Natural killer cell (primary cell): ENCODE measurements at places on chromosomes 7 and 10.
A peak's percentile ranks its signal among the peaks of the same experiment; 100 is the strongest.

- no peak for DNase-seq
Measured at GRCh38 chr10:42952349-42952748, 124.5 kb upstream of the RET start.

DNA sequence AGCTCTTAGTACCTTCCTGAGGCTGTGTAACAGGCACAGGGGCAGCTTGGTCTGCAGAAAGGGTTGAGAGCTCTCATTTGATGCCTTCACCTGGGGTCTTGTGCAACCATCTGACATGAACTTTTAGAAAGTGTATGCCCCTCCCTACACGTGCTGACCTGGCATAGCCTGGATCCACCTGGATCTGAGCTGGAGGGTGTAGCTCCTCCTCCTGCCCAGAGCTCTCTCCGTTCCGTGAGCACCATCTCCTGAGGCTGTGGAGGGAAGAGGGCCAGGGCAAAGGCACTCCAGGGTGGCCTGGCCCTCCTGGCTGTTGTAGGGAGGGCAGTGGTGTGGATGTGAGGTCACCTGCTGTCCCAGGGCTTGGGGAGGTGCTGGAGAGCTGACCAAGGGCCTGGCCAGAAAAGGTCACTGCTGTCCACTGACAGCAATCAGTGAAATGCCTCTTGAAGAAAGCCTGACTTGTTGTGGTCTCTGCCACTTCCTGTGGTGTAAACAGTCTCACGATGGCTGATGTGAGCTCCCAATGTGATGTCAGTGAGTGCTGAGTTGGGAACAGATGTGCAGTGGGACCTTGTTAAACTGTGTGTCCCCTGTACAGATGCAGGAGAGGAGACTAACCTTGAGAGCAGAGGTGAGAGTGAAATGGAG lies 23.0 kb downstream of the AMZ1 start:
- peak; percentile 81 for DNase-seq

GRCh38 chr10:67259319-67259929 lies 333.6 kb downstream of the LRRTM3 start:
- no peak for DNase-seq

- DNase-seq: no peak
Measured at GRCh38 chr7:111424768-111425167, 137.5 kb downstream of the IMMP2L start.

DNA sequence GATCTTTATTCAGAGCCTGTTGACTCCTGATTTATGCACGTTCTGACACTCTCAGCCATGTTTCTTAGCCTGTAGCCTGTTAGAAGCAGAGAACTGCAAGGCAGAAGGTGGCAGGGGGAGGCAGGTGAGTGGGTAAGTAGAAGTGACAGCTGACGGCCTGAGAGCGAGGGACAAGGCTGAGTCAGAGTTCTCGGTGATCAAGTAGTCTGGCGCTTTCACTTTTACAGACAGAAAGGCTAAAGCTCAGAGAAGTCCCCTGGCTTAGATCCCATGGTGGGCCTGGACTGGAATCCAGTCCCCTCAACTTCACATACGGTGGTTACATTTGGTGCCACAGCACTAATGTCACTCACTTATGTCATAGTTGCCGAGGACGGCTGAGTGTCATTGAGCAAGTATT lies 139.0 kb downstream of the TACC2 start:
- DNase-seq: no peak

DNA sequence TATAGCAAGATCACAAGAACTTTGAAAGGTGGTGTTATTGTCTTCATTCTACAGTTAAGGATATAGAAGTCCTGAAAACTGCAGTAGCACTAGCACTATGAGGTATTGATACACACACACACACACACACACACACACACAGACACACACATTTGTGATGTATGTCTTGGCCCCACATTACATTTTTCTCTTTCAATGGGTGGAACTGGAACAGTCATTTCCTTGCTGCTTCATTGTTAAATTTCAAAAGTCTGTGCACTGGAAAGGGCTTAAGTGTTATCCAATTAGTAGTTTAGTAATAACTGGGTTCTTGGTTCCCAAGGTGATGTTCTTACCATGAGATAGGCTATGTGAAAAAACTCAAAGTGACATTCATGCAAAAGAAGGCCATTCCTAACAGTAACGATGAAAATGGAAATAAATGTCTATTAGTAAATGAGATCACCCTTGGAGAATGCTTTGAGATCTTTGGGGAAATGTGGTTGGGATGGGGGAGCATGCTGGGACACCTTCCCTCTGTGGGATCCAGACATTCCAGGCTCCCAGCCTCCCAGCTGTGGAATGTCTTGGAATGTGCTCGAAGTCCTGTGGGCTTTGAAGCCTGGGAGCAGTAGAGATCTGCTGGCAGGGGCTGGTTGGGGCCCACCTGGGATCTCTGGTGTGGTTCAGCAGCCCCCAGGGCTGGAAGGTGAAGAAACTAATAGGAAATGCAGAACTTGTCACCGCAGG lies 37.4 kb upstream of the CALD1 start:
- DNase-seq: no peak

DNA sequence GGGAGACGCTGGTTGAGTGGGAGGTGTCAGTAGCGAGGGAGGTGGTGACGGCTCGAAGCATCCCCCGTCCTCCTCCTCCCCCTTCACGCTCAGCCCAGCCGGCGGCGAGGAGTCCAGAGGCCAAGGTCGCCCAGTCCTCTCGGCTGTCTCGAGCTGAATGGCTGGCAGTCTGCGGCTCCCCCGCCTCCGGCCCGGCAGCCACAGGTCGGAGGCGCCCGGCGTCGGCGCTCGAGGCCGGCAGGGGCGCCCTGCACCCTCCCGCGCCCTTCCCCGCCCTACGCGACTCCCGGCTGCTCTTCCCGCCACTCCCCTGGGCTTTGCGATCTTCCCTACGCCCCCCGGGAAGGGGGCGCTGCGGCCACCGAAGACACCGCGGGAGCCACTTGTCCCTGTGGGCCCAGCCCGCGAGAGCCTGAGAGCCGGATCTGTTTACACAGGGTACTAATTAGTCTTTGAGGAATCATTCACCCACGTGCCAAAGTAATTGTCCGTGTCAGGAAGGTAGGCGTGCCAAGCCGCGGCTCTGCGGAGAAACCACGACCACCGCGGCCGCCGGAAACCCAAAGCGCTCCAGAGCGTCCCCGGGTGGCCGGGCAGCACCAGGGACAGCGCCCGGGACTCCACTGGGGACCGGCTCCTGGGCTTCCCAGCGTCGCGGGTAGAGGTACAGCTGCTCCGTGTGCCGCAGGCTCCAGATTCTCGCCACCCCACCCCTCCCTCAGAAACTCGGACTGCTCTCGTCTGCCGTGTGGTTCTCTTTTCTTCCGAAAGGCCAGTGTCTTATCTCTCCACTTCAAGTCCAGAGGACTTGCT lies at the start of gene NXPH1:
Gene NXPH1 (plus strand): TSS at position 133 of the 813 bp plus-strand sequence.
- no peak for DNase-seq

DNA sequence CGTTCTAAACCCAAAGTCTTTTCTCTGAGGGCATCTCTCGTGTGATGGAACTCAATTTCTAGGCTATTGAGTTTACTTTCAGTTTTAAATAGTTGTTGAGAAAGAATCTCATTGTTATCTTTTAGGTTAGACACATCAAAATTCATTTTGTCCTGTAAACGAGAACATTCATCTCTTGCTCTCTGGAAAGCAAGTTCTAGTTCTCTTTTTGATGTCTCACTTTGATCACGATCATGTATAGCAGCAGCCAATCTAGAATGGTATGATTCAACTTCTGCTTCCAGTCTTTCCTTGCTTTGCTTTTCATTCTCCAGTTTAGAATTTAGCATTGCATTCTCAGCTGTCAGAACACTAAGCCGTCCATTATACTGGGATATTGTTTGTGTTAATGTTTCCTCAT lies 65.1 kb downstream of the ANKRD26 start:
- no peak for DNase-seq

GRCh38 chr7:77802557-77803405 lies 4.2 kb downstream of the PHTF2 start:
- DNase-seq: no peak

DNA sequence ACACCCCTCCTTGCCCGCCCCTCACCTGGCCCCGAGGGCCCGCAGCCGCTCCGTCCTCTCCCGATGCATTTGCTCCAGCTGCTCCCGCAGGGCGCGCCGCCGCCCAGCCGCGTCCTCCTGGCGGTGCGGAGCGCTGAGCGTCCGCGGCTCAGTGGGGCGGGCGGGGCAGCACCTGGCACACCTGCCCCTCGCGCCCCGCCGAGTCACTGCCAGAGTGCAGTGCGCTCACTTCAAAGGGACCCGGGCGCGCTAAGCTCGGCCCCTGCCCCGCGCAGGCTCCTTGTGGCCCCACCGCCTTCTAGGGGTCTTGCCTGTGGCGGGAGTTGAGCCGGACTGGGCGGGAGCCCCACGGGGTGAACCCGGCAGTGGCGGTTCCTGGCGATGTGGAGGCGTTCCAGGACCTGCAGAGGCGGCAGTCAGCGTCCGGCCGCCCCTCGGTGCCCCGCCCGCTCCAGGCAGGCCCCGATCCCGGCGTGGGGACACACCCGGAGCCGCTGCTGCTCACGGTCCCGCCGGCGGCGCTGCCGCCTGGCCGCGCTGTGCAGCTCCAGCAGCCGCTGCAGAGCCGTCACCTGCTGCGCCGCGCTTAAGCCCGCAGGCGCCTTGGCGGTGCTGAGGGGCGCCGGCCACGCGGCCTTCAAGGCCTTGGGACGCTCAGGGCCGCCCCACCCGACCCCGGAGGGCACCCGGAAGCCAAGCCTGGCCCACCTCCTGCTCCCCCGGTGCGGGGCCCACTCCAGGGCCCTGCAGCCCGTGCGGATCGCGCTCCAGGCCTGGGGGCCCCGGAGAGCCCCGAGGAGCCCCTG lies 6.7 kb downstream of the ATP6V1F start:
- DNase-seq: peak; percentile 70

GRCh38 chr7:14321947-14322346 lies 332.5 kb upstream of the ETV1 start:
- DNase-seq: no peak

GRCh38 chr10:103123282-103124024 lies 69.6 kb downstream of the NT5C2 start:
- DNase-seq: no peak

GRCh38 chr7:101882595-101883564 lies 65.5 kb downstream of the CUX1 start:
- DNase-seq: no peak

DNA sequence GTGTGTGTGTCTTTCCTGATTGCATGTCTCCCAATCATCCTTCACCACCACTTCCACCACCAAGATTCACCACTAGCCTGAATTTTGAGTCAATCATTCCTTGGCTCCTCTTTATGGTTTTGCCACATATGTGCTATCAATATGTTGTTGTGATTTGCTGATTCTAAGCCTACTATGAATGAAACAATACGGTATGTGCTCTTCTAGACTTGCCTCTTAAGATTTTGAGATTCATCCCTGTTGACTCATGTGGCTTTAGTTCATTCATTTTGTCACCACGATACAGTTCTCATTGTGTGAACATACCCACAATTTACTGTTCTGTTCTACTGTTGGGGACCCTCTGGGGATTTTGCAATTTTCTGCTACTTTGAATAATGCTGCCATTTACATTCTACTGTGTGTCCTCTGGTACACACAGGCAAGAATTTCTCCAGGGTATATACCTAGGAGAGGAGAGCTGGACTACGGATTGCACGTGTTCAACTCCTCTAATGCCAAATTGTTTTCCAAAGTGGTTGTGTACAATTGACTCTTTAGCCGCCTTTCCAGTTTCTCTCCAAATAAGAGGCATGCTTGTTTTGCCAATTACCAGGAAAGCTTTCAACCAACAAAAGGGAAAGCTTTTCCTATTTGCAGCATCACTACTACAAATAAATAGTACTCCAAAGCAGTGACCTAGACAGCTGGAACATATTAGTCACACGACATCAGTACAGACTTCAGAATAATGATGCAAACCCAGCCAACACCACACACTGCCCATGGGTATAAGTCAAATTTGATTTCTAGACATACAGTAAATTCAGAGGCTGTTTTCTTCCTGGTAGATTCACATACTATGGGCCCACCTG lies 30.0 kb downstream of the SGMS1 start:
- DNase-seq: no peak

GRCh38 chr10:123136221-123136805 lies 543 bp downstream of the HMX3 start:
- no peak for DNase-seq

DNA sequence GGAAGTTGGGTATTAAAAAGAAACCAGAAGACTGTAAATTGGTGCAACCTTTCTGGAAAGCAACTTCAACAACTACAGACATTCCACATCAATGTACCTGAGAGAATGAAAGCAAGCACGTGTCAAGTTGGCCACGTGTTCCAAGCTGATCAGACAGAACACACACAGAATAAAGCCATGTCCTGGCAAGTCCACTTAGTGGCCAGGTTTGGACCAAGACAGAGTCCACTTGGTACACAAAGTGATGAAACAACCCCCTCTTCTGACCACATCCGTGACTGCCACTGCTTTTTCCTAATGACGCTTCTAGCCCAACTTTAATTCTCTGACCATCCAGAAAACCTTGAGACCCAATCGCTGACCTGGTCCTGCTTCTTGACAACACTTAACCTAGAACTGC lies 109.4 kb downstream of the ABLIM1 start:
- no peak for DNase-seq

DNA sequence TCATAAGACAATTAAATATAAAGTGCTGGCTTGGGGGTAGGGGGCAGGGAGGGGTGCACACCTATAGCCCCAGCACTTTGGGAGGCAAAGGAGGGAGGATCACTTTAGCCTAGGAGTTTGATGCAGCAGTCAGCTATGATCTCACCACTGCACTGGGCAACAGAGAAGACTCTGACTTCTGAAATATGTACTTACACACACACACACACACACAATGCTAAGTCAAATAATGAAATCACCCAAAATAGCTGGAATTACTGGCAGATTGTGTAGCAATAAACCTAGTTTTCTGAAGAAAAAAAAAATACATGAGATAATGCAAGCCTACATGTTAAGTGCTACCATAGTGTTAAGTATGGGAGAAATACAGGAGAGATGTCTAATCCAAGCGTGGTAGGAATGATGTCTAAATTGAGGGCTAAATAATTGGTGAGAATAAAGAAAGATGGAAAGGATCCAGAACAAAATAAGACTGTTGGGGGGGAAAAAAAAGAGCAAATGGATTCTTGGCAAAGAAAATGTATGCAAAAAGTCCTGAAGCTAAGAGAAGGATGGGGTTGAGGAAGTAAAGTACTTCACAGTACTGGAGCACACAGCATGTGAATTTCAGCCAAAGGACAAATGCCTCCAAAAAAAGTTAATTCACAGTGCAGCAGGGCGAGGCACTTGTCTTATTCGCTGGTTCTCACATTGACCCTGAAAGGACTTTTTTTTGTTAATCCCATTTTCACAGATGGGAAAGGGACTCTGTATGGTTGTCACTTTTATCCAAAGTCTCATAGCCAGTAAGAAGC lies 73.9 kb downstream of the IGF2BP3 start:
- DNase-seq: no peak

GRCh38 chr7:20744954-20745446 lies 41.7 kb downstream of the SP8 start:
- no peak for DNase-seq

DNA sequence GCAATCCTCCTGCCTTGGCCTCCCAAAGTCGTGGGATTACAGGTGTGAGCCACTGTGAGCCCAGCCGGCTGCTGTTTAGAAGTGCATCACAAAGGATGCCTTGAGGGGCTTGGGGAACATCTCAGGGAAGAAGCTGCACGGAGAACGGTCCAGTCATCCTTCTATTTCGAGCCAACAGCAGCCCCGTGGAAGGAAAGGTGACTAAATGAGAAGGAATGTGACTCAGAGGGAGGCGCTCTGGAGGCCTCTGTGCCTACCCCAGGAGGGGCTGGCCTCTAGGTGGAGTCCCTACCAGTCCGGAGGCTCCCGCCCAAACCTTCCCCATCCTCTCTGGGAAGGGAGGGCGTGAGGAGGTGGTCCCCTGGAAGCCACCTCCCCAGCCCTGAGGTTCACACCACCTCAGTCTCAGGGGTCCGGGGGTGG lies 76.2 kb downstream of the CTBP2 start:
- DNase-seq: no peak
